Foreskin keratinocyte (primary cell): ENCODE measurements at places on chromosomes 2 and 18.

- no peak for DNase-seq
Measured at GRCh38 chr2:182917924-182918323, 51.5 kb upstream of the FRZB start.

DNA sequence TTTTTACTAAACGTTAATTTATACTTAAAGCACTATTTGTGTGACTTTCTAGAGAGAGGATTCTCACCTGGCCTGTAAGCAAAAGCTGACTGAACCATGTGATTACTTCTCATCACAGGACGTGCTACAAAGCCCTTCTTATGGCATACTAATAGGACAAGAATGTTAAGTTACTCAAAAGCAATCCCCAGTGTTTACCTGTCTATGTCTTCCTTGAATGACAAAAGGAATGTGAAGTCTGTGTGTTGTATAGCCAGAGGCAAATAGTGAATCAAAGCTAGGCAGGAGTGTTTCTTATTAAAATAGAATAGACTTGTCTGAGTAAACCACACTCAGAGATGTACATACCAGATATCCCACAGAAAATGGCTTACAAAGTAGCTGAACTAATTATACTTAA is 1465.5 kb downstream of the SUCLG1 start:
- DNase-seq: peak; percentile 99

GRCh38 chr2:21498016-21498415 is 374.2 kb downstream of the TDRD15 start:
- DNase-seq: no peak

DNA sequence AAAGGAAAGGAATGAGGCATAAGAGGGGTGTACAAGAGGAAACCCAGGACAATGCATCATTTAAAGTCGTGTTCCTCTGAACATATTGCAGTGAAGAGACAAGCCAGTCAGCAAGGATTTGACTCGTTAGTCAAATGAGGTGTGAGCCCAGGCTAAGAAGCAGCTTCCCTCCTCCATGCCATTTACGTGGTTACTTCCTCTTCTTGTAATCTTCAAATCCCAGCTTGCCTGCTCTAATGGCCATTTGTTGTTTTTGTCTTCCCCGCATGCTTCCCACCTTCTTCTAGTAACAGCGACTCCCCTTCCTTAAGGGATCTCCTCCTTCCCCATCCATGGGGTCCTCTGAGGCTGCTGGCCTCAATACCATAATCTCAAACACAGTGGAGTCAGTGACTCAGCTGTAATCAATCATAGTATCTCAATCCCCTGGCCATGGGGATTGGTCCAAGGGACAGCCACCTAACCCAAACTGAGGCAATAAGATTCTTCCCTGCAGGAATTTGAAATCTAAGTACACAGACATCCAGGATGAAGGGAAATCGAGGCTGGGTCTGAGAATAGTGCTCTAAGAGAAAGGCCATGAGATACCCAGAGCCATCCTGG is 37.6 kb downstream of the SLC14A1 start:
- no peak for DNase-seq

GRCh38 chr2:60822987-60823386 is 58.4 kb upstream of the REL start:
- DNase-seq: no peak

DNA sequence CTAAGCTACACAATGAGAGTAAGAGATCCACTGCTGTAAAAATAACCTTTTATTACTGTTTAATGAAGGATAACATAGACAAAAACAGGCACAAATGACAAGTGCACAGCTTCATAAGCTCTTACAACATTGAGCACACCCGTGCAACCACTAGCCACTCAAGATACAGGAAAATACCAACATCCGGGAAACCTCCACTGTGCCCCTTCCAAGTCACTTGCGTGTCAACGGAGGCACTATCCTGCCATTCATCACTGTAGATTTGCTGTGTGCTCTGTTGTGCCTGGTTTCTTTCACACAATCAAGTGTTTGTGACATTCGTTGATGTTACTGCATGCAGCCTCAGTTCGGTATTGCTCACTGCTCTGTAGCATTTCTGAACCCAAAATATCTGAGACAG is 292.9 kb upstream of the MYT1L start:
- no peak for DNase-seq

DNA sequence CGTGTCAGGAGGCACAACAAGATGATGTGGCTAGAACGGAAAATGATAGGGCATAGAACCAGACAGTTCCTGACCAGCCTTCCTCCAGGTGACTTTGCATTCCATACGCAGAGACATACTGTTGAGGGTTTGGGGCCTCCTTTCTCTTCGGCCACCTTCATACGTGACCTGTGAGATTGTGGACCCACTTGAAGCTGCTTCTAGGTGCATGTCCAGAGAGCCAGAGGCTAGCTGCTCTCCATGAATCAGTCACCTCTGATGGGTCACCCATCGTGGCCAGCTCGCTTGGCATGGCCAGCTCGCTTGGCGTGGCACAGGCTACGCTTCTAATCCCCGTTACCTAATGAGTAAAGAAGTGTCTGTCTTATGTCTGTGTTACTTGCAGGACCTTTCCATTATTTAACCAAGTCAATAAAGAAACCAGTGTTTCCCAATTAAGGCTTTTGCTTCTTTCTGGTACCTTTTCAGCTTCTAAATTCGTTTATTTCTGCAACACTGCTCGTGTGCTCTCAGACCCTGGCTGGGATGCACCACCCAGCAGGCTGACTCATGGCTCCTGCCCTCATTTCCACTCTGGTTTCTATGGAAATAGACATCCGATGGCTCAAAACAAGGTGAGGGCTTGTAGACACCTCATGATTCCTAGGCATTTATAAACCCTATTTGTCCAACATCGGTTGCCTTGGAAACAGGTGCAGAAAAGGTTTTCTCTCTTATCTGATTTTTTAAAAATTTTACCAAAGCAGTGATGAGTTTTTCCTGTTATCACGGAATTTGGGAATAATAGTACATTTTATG is 86.7 kb upstream of the B3GNT7 start:
- peak; percentile 45 for DNase-seq

DNA sequence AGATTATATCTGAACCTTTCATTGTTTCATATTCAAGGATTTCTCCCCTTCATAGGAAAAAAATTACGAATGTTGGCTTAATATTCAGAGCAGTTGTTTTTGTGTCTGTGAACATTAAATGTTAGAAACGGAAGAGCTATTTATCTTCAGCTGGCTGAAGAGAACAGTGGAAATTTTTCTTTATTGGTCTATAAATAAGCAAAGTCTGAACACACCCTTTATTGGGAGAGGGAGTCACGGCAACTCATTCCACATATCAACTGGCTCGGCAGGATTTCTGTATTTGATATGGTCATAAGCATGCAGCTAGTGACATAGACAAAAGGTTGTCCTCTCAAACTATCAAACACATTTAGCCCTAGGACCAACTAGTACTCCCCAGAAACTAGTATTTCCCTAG is 468.4 kb upstream of the HNRNPA3 start:
- no peak for DNase-seq

DNA sequence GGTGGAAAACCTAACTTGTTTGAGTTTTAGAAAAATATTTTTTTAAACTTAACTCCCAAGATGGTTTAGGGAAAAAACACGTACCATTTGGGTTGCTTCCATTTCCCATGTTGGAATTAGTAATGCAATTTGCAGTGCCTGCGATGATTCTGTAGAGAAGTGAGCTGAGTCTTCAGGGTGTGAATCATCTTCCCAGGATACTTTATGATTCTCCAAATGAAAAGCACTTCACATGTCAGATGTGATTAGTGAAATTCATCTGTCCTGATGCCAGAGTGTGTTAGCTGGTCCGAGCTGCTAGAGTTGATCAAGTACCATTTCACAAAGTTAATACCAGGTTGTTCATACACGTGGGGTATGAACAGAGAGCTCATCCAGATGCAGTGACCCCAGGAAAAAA is 59.1 kb downstream of the ACOXL start:
- peak; percentile 7 for DNase-seq

DNA sequence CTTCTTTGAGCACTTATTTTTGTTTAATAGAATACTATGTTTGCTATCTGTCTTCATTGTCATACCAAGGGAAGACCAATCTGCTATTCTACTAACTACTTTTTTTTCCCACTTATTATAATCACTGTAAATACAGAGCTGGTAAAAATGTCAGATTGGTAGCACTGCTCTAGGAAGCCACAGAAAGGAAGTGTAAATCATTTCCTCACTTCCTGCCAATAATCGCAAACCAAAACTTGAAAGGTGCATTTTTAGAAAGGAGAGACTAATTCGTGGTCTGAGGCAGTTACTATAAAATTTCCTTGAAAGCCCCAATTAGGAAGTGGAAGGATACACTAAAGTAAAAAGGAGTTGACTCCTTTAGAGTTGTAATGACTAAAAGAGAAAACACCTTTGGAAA is 13.9 kb upstream of the THSD7B start:
- DNase-seq: no peak

DNA sequence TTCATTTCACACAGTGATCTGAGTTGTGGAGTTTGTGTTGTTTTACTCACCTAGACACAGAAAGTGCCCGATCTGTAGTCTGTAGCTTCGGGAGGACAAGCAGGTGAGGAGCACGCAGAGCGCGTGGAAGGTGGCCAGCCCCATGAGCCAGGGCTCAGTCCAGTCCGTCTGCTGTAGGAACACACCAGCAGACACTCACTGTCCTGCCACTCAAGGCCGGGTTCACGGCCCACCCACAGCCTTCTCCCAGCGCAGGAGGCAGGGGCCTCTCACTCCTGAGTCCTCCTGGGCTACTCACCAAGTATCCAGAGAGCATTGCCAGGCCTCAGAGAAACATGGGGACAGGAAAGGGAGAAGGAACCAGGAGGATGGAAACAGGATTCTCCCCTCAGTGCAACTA is 1.7 kb downstream of the TMEM18 start:
- no peak for DNase-seq

DNA sequence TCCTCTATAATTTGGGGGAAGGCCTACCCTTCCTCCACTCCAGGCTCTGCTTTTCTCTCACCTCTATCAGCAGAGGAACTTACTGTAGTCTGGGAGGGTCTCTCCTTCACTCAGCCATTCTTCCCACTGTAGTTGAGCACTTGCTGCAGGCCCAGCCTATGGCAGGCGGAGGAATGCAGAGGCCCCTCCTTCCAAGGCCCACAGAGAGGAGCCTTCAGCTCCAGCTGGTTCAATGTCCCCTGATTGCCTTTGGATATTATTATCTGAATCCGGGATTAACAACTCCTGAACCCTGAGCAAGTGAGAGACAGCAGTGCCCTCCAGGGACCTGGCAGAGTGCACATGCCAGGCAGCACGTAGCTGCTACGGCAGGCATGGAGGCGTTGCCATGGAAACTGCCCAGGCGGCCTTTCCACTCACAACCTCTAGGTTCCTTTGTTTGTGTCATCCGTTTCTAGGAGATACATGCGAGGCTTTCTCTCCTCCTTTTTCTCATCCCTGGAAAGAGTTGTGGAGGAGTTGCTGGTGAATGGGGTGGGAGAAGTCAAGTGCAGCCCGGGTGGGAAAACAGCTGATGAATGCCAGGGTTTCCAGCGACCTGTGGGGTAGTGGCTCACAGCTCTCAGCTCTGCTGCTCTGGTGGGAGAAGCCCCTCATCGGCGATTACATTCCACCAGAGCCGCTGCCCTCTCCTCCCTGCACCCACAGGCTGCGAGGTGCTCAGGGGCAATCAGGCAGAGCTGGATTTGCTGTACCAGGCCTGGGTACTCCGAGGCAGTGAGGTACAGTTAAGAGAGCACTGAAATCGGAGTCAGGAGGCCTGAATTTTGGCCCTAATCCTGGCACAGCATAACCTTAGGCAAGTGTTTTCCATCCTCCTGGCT is 55.3 kb upstream of the HK2 start:
- no peak for DNase-seq

DNA sequence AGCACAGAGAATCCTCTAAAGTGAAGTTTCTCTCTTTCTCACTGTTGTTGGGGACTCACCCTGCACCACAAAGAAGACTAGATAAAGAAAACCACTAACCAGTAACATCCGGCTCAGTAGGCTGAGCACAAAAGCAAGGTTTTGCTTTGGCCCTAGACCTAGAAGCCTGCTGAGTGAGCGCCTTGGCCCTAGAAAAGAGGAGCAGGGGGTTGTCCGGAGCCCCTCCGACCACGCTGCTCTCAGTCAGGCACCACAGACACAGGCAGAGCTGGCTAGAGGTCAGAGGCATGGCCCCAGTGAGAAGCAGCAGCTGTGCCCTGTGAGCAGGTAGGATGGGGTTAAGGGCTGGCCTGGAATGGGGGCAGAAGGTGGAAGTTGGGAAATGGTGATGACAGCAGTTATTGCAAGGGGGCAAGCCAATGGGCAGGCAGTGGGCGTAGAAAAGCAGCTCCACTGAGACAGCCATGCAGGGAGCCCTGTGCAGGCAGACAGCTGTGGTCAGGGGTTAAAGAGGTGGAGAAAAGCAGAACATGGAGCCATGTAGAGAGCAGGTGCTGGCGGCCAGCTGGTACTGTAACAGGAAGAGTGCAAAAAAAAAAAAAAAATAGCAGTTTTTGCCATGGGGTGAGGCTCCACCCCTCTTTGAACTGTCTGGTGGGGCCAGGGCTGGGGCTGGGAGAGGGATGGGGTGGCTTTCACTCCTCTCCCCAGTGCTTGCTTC is 36.9 kb upstream of the SLC14A1 start:
- no peak for DNase-seq
